ENCODE measurements at places on chromosomes 11 and 22.

GRCh38 chr22:48313175-48313830, 1514.4 kb downstream of the BRD1 start:
- no peak for DNase-seq

DNA sequence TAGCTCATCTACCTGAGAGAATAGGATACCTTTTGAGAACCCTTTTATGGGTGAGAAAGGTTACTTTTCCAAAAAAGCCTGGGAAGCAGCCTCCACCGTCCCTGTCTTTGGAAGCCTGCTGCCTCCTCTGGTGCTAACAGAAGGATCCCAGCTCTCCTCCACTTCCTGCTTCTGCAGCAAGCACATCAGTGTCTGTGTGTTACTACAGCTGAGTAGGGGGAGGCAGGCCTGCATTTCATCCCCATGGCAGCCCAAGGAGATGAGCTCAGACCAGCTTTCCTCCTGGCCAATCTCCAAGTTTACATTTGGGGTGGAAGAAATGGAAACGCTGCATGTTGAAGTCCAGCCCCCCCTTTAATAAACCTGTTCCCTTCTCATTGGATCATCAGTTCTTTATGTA, 7.4 kb upstream of the CCDC34 start:
- no peak for DNase-seq

DNA sequence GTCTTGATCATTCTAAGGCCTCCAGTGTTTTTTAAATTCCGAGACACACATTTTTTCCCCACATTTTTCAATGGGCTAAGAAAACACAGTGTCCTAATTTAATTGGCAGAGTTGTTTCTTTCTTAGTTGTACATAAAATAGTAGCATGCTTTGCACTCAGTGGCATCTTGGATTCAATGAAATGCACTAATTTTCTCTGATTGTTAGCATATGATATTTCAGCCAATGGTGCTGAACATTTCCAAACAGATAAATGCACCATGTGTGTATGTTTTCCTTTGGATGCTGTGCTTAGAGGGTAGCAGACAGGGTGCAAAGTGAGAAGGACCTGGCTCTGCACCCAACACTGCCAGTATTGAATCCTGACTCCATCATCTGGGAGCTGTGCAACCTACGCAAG, 103.5 kb downstream of the LDLRAD3 start:
- no peak for DNase-seq

- DNase-seq, result no peak
These were observed 17.6 kb downstream of the CALCA start for GRCh38 chr11:14954581-14954980.

DNA sequence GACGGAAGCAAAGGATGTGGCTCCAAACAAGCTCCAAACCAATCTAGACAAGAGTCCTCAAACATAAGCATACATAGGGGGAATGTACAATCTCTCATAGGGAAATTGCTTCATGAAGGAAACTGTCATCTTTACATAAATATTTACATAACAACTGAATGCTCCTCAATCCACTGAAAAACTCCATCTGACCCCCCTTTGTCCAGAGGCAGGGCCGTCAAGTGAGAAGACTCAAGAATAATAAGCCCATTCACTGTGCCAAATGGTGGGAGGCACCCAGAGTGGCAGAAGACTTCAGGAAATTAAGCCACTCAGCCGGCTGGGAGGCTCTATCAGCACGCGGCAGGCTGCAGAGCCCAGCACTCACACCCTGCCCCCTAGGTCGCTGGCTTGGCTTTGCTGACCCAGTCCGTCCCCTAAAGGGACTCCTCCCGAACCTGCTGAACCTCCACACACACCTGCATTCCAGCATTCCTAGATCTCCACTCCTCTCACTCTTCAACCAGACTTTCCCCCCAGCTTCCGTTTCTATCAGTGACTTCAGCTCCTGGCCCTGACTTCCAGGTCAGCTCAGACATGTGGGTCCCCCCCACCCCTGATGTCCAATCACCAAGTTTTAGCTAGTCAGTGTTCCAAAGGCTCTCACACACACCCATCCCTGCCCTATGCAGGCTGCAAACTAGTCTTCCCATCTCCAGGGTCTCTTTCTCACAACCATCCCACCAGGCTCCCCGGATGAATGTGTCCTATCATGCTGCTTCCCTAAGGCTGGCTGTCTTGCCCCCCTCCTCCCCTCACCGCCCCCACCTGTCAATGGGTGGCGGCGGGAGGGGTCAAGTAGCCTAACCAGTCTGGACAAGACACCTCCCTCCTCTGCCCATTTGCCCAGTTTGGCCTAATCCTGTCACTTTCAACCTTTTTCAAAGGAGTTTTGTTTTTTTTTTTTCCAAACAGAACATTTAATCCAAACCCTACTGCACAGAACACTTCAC, 11.3 kb downstream of the VPS37C start:
- no peak for DNase-seq

GRCh38 chr22:44608597-44609399, 93.2 kb upstream of the PRR5 start:
- no peak for DNase-seq

DNA sequence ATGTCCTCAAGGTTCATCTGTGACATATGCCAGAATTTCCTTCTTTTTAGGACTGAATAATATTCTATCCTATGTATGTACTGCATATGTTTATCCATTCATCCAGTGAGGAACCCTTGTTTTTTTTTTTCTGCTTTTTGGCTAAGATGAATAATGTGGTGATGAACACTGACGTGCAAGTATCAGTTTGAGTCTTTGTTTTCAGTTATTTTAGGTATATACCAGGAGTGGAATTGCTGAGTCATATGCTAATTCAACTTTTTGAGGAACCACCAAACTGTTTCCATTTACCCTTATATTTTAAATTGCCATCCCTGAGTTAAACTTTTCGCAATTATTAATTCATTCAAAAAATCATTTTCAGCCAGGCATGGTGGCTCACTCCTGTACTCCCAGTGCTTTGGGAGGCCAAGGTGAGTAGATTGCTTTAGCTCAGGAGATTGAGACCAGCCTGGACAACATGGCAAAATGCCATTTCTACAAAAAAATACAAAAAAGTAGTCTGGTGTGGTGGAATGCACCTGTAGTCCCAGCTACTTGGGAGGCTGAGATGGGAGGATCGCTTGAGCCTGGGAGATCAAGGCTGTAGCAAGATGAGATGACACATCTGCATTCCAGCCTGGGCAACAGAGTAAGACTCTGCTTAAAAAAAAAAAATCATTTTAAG, 64.2 kb downstream of the MICAL2 start:
- DNase-seq, result no peak

- no peak for DNase-seq
These were observed 47.9 kb downstream of the BLID start for GRCh38 chr11:122068141-122068540.

DNA sequence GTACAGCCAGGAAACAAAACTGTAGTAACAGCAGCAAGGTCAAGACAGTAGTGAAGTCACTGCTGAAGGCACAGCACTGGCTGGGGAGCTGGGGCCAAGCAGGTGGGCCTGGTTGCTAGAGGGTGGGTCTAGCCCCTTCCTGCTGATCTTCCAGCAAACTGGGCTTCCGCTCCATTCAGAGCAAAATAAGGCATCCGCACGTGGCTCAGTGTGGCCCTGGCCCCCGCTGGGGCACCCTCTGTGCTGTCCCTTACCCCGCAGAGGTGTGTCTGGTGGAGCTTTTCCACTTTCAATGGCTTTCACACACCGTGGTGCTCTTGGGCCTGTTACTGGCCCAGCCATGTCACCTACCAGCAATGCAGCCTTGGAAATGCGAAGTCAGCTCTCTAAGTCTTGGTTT, 162.4 kb upstream of the B3GAT1 start:
- no peak for DNase-seq

- DNase-seq, result no peak
These were observed 9.7 kb downstream of the ADORA2A start for GRCh38 chr22:24437091-24437490.

DNA sequence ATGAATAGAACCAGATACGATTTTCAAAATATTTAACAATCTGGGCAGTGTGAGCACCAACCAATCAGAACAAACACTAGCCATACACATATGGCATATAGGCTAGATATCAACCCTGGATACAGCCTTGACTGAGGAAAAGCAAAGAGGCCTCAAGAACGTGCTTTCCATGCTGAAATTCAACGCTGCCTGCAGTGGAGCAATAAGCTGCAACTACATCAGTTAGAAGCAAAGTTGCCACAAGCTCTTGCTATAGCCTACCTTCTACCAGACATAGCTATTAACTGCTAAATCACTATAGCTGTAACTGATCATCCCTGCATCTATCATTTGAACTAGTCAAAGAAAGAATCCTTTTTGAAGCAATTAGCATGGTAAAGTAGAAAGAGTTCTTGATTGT, 42.5 kb downstream of the DENND5A start:
- DNase-seq, result no peak

GRCh38 chr11:75840522-75840921, 25.5 kb downstream of the UVRAG start:
- DNase-seq, result no peak
